ENCODE measurements at places on chromosomes 5 and 9. TPM values are rescaled to one million over a fixed set of nuclear protein-coding genes. Genes with fewer than 3 reads are reported as not detected.

GRCh38 chr9:31542384-31543055 is 841.9 kb upstream of the ACO1 start:
- DNase-seq: no peak

DNA sequence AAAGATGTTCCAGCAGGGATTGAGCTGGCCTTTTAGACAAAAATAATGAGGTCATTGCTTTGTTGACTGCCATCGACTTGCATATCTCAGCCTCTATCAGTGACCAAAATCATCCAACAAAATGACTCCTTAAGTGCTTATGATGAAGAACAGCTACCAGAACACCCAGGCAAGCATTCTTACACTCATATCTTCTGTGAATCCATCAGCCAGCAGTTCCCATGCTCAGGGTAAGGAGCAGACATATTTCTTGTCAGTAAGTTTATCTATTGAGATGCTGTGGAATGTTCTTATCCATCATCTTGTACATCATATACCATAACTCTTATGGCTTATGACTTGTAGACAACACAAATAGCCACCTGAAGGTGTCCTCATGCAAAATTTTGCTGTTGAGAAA is 20.2 kb upstream of the SPDL1 start:
- no peak for DNase-seq

GRCh38 chr9:77910194-77910621 is 121.4 kb downstream of the GNAQ start:
- no peak for DNase-seq

GRCh38 chr9:18748251-18748701 is 274.3 kb downstream of the ADAMTSL1 start:
- no peak for DNase-seq

GRCh38 chr5:123830575-123830974 is 318.6 kb downstream of the CSNK1G3 start:
- no peak for DNase-seq

DNA sequence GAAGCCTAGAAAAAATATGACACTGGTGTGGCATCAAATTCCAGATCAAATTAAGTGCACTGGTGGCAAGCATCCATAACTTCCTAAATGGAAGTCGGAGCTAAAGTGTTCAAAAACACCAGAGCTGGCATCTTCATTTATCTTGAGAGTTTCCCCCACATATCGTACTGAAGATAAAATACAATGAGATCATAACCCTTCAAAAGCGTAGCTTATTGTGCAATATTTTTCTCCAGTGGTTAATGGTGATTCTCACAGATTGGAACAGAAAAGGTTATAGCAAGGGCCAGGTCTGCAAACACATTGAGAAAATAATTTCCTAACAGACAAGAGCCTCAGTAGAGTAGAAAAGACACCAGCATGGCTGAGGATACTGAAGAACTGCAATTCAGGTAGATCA is 147.6 kb downstream of the SEMA5A start:
- DNase-seq: no peak

DNA sequence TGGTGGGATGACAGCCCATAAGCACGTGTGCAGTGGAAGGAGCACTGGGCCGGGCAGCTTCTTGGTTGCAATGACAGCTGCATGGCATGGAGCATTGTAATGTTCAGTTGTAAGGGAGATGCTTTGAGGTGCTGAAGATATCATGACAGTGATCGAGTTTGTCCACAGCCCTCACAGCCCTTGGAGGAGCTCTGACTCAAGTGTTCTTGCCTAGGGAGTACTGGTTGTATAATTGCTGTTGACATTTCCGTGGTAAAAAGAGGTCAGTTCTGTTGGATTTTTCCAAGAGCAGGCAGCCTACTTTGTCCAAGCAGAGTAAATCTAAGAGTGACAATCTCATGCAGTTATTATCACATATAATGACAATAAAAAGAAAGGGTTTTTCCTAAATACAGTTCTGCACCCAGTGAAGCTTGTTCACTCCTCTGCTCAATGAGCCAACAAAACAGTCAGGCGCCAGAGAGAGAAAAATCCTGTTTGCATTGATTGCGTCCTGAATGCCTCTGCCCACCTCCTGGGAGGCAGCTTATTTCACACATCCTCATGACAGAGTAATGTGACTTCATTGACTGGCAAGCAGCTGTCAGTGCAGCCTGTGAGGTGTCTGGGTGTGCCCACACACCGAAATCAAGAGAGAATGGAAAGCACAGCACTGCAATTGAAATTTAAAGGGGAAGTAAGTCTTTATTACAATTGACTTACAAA is 248.0 kb downstream of the NTRK2 start:
- no peak for DNase-seq

DNA sequence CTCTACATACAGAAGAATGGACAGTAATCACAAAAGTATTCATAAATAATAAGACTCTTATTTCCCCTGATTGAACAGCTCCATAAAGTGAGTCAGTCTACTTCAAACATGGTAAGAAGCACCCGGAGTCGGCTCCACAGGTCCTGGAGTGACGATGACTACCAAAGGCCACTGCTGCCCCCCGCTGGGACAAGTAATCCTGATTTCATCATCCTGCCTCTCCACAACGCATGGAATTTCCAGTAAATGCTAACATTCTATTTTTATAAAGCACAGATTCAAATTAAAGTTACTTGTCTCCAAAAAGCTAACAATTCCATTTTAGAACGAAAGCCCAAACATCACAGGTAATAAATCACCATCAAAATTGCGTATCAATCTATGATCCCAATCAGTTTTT is 16.2 kb downstream of the ATPSCKMT start:
- no peak for DNase-seq

GRCh38 chr9:5999443-6000101 is 15.9 kb downstream of the RANBP6 start:
- DNase-seq: no peak

- no peak for DNase-seq
Measured at GRCh38 chr9:12860998-12861397, 86.2 kb downstream of the LURAP1L start.

- no peak for DNase-seq
Measured at GRCh38 chr5:171424726-171425125, 5.3 kb downstream of the FGF18 start.

- DNase-seq: no peak
Measured at GRCh38 chr5:144370273-144370672, 199.6 kb downstream of the KCTD16 start.

DNA sequence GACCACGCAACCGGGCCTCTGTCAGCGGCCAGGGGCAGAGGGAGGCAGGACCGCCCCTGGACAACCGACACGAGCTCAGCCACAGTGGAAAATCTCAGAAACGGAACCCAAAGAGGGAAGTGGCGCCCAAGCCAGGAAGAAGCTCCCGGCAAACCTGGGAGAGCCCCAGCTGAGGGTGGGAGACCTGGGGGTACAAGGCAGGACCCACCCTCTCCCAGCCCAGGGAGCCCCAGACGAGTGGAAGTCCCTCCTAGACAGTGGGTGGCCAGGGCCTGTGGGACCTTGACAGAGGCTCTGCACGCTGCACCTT is 3.0 kb downstream of the SLC12A7 start:
- DNase-seq: no peak

DNA sequence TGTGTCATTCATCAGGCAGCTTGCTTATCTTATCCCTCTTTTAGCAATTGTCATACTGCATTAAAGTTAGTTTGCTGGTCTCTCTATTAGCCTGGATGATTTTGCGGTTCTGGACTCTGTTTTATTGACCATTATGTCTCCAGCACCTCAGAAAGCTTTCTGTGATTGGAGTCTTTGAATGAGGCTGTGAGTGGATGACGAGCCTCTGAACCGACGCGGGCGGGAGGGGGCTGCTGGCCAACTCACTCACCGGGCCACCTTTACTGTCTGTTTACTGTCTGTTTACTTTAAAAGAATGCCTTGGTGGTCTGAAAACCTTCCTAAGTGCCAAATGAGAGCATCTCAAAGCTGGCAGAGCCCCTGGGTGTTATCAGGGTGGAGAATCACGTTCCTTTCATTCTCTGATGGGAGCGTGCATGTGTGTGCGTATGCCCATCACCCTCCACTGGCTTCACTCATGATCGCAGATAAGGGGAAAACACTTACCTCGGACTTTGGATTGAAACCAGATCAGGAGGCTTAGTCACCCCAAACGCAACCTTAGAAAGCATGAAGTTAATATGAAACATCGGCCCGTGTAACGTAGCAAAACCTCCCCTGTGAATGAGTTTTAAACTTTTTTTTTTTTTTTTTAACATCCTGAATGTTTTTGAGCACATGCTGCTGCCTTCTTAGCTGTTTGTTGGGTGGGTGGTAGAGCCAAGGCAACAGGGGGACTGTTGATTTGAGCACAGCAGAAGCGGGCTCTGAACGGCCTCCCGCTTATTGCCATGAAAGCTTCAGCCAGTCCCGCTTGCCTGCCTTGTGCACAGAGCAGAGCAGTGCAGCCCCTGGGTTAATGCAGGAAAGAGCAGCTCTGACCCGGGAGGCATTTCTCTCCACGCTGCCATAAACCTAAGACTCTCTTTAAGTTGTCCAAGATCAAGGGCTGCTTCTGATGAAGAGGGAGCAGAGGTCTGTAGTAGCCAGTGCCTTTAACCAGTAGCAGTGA is 173.6 kb downstream of the GADD45G start:
- DNase-seq: no peak

GRCh38 chr5:72920690-72921502 is 34.9 kb upstream of the FCHO2 start:
- no peak for DNase-seq

The FRMPD1 gene
- total RNA-seq: 0.30 TPM

The SAXO1 gene
- total RNA-seq: not detected

The N4BP3 gene
- 0.90 TPM for total RNA-seq

The ARL14EPL gene
- total RNA-seq: not detected

The PLEKHG4B gene
- 0.30 TPM for total RNA-seq

The TLR4 gene
- total RNA-seq: 14.0 TPM

The POLE3 gene
- 28.4 TPM for total RNA-seq
